ENCODE measurements at places on chromosomes 13 and 19. TPM values are rescaled to one million over a fixed set of nuclear protein-coding genes. Genes with fewer than 3 reads are reported as not detected.
A peak's percentile ranks its signal among the peaks of the same experiment; 100 is the strongest.

DNA sequence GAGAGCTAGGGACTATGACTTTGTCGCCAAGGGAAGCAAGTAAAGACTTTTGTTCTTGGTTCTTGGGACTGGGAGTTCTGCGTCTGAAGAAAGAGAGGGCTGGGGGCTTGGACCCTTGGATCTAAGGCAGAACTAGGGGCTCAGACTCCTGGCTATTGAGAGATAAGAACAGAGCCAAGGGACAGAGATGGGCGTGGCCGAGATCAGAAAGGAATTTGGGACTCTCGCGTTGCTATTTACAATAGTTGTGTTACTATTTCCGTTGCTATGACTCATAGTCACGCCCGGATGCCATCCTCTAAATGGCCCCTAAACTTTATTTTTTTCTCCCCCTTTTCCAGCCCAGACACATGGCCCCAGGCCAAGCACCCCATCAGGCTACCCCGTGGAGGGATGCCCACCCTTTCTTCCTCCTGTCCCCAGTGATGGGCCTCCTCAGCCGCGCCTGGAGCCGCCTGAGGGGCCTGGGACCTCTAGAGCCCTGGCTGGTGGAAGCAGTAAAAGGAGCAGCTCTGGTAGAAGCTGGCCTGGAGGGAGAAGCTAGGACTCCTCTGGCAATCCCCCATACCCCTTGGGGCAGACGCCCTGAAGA, 759 bp downstream of the PPP1R15A start:
- peak; percentile 91 for DNase-seq

GRCh38 chr19:50723069-50723468, at the start of gene CLEC11A:
TSS of gene CLEC11A (plus strand) at chr19:50723364. CDS start at chr19:50723526, 162 bp downstream.
- peak; percentile 86 for DNase-seq

- DNase-seq, result no peak
Observed at GRCh38 chr19:7772752-7773291, 9.8 kb downstream of the CLEC4M start.

DNA sequence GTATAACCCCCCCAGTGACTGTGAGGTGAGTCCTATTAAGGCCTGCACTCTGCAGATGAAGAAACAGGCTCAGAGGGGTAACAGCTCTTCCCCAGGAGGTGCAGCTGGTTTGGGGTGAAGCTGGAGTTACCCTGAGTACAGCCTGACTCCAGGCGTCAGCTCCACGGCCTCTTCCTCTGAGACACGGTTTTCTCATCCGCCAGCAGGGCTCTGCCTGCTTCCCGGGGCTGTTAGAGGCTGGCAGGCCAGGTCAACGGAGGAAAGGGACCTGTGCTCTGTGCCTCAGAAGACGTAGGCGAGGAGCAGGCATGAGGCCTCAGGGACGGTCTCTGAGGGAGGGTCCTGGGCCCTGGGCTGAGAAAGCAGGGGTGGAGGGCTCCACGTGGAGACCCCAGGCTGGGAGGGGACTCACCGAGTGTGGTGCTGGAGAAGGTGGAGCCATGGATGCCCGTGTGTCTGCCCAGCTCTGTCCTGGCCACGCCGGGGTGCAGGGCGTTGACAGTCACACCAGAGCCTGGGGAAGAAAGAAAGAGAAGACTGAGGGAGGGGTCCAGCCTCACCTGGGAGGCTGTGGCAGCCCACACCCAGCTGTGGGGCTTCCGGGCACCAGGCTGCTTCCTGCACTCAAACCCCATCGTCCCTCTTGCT, 9.0 kb upstream of the GP6 start:
- no peak for DNase-seq

DNA sequence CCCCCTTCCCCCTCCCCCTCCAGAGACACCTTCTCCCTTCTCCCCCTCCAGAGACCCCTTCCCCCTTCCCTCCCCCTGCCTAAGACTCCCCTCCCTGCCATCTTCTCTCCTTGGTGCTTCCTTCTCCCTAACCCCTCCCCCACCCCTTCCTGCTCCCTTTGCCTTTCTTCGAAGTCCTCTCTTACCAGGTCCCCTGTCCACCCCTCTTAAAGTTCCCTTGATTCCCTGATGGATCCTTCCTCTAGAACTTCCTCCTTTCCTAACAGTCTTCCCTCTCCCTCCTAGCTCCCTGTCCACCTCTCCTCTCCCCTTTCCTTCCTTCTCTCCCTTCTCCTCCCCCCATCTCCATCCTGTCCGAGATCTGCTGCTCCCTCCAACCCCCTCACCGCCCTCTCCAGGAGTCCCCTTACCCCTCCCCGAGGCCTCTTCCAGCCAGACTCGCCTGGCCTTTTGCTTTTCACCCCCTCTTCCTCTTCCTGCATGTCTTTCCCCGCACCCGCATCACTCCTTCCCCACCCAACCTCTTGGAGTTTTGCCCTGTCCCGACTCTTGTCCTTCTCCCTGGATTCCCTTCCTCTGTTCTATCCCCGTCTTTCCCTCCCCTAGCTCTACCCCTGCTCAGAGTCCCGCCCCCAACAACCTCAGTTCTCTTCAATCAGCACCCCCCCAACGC, 3.1 kb downstream of the TNFSF9 start:
- DNase-seq, result no peak

DNA sequence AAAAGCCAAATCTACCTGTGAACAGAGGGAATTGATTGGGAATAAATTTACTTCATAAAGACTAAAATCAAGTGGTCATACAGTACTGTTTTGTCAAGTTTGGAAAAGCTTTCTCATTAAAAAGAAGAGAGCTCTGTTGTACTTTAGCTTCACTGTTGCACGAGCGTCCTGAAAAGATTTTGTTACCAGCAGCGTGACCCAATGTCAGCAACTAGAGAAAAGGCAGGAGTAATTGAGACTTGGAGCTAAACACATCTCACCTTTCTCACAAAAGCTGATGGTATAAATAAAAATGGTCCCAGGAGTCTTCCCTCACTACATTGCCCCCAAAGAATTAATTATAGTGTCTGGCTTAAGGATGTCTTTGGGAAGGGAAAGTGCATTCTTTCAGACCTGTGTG, 613.7 kb downstream of the OLFM4 start:
- DNase-seq, result no peak

DNA sequence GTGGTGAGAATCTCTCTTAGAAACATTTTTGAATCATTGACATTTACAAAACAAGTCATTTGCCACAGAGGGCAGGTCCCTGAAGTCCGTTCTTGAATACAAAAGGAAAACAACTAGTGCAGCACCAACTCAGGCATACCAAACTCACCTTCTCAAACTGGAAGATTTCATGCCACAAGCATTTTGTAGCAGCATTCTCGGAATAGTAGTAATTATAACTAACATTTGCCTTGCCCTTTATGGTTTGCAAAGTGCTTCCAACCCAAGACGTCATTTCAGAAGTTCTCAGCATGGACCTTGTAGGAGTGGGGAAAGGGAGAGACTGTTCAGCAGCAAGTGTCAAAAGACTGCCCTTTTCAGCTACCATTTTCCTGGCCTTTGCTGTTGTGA, 344.6 kb downstream of the RFC3 start:
- DNase-seq, result no peak

GRCh38 chr13:54226876-54227275, 1198.3 kb downstream of the OLFM4 start:
- DNase-seq, result no peak

DNA sequence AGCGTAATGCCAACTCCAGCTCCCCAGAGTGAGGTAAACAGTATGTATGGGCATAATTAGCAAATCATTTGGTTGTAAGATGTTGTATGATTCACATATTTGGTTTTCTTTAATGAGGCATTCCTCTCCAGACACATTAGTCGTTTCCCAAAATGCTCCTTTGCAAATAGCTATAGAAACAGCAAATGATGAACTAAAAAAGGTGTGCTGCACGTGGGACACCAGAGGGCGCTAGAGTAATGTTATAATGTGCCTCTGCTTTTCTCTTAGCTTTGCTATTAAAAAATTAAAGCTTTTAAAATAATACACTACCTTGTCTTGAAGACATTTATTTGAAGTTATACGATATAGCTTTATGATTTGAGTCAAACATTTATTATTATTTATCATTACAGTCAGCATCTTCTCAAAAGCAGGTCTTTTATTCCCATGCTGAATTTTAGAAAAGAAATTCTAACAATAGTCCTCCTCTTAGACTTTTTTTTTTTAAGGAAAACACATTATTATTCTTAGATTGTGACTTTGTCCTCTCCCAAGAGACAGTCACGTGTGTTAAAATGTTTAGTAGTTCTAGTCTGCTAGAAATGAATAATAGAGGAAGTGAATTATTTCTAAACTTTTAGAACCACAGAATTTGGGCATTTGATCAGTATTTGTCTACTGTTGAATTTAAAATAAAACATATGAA, 121.6 kb upstream of the FRY start:
- no peak for DNase-seq

DNA sequence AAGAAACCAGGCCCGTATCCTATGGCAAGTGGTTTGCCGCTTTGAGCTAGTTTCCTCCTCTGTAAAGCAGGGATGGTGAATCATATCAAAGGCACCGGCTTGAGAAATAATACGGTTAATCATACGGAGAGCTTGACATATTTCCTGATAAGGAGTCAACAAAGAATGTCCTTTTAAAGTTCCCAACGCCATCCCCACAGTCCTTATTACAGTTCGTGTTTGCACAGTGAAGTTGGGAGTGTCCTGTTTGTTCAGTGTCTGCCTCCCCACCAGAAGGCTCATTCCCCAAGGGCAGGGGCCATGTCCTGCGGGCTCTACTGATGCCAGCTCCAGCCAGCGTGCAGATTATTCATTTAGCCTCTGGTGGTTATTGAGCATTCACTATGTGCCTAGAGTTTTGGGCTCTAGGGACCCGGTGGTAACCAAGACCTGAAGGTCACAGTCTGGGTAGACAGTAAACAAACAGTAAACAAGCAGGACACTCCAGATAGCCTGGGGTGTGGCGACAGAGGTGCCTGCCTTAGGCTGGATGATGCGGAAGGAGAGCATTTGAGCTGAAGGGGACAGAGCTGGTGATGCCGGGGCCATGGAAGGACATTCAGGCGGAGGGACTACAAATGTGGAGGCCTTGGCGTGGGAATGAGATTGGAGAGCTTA, 6.3 kb downstream of the GRAMD1A start:
- peak; percentile 81 for DNase-seq

DNA sequence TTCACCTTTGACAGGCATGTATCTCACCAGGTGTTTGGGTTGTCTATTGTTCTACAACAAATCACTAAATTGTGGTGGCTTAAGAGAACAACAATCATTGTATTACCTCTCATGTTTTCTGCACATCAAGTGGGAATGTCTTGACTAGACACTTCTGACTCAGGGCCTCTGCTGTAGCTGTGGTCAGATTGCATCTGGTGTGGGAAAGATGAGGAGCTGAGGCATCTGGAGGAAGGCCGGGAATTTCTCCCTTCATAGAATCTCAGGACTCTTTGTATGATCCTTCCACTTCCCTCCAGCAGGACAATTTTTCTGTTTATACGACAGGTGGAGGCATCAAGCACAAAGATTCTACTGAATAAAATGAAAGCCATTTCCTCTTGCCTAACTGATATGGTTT, 511.8 kb upstream of the NBEA start:
- DNase-seq, result no peak

Gene HSPB6
- total RNA-seq, result 412 TPM

Gene CBARP
- 2.7 TPM for total RNA-seq

Measured in posterior vena cava (tissue), 2 donors.